ENCODE measurements at places on chromosomes 3 and 15.

DNA sequence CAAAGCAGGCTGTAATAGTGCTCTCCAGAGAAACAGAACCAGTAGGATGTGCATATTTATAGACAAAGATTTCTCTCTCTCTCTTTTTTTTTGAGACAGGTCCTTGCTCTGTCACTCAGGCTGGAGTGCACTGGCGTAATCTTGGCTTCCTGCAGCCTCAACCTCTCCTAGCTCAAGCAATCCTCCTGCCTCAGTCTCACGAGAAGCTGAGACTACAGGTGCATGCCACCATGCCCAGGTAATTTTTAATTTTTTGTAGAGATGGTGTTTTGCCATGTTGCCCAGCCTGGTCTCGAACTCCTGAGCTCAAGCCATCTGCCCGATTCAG is 67.1 kb upstream of the CHD2 start:
- DNase-seq, result no peak

- DNase-seq, result no peak
These were observed 1.4 kb downstream of the SETD5 start for GRCh38 chr3:9398700-9399336.

DNA sequence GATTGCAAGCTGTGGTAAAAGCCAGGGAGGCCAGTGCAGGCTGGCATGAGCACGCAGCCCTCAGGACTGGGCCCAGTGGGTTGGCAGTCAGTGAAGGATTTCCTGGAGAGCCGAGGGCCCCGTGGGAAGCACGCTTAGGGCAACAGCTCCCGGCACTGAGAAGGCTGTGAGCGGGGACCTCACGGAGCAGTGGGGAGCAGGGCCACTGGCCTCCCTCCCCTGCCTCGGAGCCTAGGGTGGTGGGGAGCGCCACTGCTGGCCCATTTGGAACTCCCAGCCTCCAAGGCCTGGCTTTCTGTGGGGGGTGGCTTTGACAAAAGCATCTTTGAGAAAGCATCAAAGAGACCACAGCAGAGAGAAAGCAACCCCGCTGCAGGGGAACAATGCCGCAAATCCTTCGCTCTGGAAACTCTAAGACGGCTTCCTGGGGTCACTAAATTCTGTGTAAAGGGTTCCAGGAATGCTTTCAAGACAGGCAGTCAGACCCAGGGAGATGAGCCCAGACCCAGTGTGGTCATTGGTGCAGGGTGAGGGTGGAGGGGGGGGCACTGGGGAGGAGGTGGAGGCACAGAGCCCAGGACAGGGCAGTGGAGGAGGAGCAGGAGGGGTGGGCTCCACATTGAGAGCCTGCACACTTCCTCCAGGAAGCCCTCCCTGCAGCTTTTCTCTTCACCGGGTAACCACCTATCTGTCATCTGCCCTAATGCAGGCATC is 9.5 kb upstream of the APBA2 start:
- no peak for DNase-seq

DNA sequence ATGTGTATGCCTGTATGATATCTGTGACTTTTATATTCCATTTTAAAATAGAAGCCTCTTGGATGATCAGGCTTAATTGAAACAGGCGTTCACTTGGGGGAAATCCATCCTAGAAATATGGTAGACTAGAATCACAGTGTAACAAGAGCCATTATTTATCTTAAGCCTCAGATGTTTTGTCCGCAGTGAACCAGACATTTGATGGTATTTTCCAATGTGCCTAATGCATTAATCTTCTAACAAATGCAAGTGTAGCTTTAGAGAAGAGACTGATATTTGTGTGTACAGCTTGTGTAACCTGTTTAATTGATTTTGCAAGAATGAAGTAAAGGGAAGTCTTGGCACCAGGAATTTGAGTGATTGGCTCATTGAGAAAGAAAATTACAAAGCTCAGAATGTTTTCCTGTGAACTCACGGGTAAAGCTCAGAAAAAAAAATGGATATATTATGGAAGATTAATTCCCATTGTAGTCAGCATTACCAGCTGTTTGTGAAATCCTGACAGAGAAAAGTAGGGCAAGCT is 155.7 kb downstream of the SV2B start:
- DNase-seq, result no peak

- no peak for DNase-seq
These were observed 823.0 kb upstream of the NECTIN3 start for GRCh38 chr3:110248666-110249065.

DNA sequence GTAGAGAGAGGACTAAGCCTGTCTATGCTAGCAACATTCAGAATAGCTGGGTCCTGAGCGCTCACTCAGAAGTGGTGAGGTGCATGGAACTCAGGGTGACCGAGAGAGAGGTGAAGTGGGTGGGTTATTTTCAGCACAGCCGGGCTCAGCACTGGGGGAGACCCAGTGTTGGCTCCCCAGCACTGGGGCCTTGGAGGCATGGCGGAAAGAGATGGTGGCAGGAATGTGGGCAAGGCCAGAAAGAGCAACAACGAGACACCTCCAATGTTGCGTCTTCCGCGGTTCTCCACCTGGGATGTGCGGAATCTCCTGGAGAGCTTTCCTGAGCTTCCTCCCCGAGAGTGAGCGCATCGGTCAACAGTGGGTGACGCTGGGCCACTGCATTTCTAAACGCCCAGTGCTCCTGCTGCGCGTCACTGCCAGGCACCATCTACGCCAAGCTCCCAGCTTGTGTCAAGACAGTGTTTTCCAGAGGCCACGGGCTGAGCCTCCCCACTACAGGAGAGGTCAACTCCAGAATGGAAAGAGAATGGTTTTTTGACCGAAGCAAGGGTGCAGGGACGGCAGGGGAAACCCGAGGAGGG is 148.4 kb downstream of the ADAMTS17 start:
- no peak for DNase-seq
